AG08395 (cell line): ENCODE measurements at places on chromosomes 6 and 20.

- no peak for DNase-seq
Measured at GRCh38 chr20:48819821-48820648, 7.8 kb downstream of the PREX1 start.

DNA sequence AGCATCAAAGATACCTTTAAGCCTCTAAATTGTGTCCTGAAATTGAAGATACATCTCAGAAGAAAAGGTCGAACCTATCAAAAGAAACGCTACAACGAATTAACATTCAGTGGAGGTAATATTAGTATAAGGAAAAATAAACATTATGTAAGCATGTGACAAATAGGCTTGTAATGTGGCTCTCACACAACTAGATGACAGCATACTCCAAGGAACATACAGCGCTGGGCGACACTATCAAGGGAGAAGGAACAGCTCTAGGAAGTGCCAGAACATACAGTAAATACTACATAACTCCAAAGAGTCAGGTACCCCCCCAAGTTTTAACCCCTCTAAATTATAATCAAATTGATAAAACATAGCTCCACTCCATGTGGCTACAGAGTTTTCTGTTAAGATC lies 103.5 kb downstream of the LAMP5 start:
- DNase-seq, result peak; percentile 7

DNA sequence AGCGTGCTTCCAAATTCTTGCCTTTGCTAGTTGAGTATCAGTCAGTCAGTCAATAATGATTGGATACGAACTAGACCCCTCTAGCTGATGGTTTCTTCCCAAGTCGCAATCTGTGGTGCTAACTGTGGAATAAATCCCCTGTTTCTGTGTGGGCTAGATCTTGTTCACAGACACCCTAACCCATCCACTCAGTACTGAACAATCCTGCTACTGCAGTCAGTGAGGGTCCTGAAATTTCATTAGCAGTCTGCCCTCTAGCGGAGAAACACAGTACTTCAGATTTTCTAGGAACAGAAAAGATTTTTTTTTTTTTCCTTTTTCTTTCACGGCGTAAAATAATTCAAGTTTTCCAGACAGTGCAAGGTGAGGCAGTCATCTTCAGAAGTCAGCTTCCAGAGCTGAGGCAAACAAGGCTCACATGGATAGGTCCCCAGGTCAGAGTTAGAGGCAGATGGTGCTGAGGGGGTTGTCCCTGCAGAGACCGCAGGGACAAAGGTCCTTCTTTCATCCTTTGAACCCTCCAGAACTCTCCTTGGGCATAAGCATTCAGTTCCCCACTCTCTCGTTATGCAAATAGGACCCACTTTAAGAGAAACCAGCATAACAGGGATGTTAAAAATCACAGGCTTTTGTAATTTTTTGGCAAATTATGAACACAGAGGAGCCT lies 119.6 kb downstream of the SCML4 start:
- DNase-seq, result peak; percentile 52

DNA sequence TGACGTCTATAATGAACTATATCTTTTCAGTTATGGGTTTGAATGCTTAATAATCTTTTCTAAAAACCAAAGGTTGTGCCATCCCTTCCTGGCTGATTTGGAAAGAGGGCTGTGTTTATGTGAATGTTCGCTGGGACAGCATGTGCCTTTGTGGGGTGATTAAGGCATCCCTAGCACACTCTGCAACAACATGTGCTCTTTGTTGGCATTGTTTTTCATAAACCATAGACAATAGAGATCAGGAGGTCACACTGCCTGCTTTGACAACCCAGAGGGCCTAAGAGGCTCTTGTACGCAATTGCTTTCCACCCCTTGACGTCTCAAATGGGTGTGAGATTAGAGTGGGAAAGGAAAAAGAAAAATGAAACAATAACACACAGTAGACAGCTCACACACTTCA lies 116.0 kb downstream of the LRRC1 start:
- no peak for DNase-seq

GRCh38 chr6:99611148-99611547 lies 4.5 kb downstream of the PRDM13 start:
- no peak for DNase-seq

GRCh38 chr20:39081255-39081654 lies 119.1 kb downstream of the DHX35 start:
- DNase-seq, result peak; percentile 88

- DNase-seq, result no peak
Measured at GRCh38 chr6:73823832-73824231, 127.8 kb downstream of the CD109 start.

DNA sequence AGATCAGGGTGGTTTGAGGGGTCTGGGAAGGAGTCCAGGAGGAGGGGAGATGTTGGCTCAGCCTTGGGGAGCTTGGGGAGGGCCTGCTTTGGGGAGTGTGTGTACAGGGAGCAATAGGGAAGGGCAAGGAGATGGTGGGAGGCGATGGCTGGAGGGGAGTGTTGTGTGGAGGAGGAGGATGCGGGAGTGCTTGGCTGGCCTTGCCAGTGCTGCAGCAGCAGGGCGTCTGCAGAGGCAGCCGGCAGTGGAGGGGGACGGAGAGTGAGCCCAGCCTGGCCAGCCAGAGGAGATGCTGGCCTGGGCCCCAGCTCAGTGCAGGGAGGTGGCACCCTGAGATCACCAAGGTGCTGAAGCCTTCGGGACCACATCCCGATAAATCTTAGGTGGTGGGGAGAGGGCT lies 3.9 kb downstream of the IP6K3 start:
- DNase-seq, result no peak

DNA sequence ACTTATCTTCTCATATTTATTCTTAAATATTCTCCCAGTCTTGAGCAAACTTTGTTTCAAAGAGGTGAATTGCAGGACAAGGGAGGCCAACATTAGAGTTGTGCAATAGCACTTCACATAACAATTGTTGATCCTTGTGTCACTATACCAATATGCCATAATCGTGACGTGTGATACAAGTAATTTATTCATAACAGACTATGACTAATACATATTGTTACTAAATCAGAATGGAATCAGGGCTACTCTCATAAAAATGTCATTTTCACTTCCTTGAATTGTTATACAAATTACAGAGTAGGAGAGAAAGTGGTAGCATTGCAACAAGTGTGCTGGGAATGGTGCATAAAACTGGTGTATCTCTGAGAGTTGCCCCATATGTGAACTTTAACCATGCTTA lies 37.2 kb upstream of the PLCB1 start:
- peak; percentile 30 for DNase-seq

DNA sequence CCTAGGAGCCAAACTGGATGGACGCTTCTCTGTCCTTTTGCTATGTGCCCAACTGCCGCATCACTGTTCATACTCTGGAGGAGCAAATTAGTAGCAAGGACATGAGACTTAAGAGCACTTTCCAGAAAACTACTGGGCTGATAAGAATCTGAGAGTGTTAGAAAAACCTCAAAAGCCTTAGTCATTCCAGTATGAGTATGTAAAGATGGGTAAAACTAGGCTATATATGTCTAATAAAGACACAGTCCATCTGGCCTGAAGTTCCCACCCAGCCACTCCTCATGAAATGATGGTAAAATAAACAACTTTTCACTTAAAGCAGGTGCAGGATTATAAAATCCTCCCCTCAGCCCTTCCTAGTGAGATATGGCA lies 30.6 kb downstream of the SHLD1 start:
- no peak for DNase-seq

- peak; percentile 31 for DNase-seq
Measured at GRCh38 chr20:32482442-32483261, 102.5 kb downstream of the NOL4L start.

DNA sequence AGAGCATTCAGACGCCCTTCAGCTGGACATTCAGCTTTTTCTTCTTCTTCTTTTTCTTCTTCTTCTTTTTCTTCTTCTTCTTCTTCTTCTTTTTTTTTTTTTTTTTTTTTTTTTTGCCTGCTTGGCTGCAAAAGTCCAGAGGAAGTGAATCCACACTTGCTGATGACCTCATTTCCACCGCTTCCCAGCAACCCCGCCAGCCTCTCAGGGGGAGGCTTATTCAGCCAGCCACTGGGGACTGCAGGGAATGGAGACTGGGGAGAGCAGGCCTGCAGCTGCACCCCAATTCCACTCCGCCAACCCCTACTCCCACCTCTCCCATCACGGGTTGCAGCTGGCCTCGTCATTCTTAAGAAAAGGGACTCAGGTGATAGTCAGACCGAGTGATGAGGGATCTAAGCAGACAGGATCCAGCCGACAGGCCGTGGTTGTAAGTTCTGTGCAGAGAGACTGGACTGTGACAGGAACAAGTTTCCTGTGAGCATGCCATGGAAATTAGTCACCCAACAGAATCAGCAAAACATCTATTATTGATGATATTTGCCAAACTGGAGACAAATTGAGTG lies 59.0 kb upstream of the QKI start:
- DNase-seq, result peak; percentile 84
